ENCODE measurements at places on chromosomes 13 and 19.
A peak's percentile ranks its signal among the peaks of the same experiment; 100 is the strongest.

- no peak for DNase-seq
Observed at GRCh38 chr19:5122121-5122400, 153.1 kb downstream of the KDM4B start.

DNA sequence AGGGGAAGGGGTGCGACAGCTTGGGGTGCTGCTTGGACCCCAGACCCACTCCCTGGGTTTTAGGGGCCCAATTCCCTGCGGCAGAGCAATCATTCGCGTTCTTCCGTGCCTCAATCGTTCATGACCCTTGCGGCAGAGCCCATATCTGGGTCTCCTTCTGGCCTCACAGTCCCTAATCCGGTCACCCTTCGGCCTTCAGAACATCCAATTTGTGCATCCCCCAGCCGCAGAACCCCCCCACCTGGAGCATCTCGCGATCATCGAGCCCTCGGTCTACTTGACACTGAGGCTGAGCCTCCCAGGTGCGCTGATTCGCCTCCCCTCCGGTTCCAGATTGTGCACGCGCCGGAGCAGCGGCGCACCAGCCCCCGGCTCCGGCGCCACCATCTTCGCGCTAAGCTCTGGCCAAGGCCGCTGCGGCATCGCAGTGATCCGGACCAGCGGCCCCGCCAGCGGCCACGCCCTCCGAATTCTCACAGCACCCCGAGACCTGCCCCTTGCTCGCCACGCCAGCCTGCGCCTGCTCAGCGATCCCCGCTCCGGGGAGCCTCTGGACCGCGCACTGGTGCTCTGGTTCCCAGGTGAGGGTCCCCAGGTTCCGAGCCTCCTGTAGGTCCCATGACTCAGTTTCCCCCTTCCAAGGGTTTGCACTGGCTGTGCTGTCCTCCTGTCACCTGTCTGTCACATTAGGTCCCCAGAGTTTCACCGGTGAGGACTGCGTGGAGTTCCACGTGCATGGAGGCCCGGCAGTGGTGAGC is 501 bp downstream of the GTPBP3 start:
- DNase-seq = no peak

- DNase-seq = peak; percentile 19
Observed at GRCh38 chr13:32056316-32056715, 24.7 kb downstream of the FRY start.

GRCh38 chr13:91053318-91054065 is 294.0 kb upstream of the MIR17HG start:
- no peak for DNase-seq

- no peak for DNase-seq
Observed at GRCh38 chr19:1457031-1457739, 7.3 kb downstream of the APC2 start.

DNA sequence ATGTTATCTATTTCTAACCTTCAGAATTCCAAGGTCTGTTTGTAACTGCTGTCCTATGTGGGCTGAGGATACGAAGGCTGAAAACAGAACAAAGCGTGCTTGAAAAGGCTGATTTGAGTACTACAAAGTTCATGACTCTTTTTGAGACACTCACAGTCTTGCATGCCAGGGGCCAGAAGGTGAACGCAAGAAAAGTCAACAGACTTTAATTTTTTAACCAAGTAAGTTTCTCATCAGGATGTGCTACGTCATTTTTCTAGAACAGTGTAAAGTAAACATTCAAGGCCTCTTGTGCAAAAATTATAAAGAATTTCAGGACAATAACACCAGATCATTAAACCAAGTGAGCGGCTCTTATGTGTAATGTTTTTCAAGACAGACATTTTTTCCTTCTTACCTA is 163.5 kb downstream of the COG6 start:
- no peak for DNase-seq

GRCh38 chr19:58054901-58055874 is 3.9 kb upstream of the ZNF135 start:
- DNase-seq = no peak

GRCh38 chr19:35746531-35746930 is 1.1 kb downstream of the PSENEN start:
- no peak for DNase-seq

- DNase-seq = no peak
Observed at GRCh38 chr19:54391589-54392061, 23.6 kb upstream of the TTYH1 start.

GRCh38 chr19:49863254-49863934 is 4.0 kb downstream of the PNKP start:
- no peak for DNase-seq

- no peak for DNase-seq
Observed at GRCh38 chr13:112980434-112980833, 11.4 kb downstream of the MCF2L start.

DNA sequence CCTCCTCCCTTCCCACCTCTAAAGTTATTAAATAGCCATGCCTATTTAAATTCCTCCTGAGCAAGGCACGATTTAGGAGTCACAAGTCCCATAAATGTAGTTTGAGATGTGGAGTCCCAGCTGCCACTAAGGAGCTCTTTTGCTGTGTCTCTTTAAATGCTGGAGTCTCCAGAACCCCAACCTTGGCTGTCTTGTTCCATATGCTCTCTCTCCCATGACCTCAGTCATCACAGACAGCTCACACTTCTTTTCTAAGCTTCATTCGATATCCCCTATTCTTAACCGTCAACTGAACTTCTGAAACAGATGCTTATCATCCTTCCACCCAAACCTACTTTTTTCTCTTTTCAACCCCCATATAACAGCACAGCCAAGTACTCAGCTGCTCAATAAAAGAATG is 197.1 kb downstream of the VWA8 start:
- no peak for DNase-seq

DNA sequence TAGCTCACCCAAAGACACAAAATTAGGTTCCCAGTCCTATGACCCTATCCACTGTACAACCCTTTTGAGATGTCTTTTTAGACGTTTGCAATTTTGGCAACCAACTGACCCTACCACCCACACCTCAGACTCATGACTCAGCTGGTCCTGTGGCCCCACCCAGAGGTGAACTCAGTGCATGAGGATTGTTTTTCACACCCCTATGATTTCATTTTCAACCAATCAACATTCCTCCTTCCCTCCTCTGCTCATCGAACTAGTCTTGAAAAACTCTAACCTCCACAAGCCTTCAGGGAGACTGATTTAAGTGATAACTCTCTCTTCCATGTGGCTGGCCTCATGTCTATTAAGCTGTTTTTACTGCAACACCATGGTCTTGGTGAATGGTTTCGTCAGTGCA is 350.7 kb downstream of the UQCRFS1 start:
- no peak for DNase-seq

GRCh38 chr19:35167251-35168119 is 12.9 kb downstream of the FXYD5 start:
- DNase-seq = no peak

DNA sequence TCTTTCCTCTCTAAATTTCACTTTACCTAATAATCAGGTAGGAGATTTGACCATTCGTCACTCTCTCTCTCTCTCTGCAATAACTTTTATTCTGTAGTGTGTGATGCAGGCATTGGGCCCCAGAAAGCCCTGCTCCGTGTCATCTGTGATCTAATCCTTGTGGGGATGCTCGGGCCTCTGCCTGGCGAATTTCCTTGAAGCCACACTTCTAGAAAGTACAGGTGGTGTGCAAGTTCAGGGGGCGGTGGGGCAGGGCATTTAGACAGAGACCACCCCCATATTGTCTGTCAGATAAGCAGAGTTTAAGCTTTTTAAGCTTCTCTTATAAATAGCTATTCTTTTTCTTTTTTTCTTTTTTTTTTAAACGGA is 53.4 kb upstream of the GPR12 start:
- DNase-seq = no peak
